ENCODE measurements at places on chromosomes 3 and 15.
A peak's percentile ranks its signal among the peaks of the same experiment; 100 is the strongest.

GRCh38 chr3:55484191-55484689 is 2.9 kb downstream of the WNT5A start:
- no peak for DNase-seq

DNA sequence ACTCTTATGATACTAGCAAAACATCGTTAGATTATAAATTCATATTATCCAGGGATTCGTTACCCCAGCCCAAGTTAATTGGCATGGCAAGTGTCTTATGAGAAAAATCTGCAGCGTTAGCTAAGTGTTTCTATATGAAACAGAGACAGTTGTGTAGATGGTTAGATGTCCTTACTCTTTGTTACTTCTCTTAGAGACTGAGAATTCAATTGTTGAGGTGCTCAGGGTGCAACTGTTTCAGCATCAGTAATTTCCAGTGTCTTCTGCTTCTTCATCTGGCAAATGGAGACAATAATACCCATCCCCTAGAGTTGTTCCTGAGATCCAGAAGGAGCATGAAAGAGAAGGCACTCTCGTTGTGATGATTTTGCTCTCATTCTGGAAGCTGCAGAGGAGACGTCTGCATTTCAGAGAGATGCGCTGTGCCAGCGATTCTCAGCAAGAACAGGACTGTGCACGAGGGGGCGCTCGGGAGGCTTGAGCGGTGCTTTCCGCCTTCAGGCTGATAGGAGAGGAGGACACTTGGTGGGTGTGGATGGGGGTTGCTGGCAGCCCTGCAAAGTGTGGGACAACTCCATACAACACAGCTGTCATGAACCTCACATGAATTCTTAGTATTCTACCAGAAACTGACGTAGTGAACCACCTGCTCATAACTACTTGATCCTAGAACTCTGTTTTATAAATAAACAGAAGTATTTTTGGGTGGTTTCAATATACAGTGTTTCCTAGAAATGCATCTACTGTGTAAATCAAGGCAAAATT is 39.7 kb upstream of the SPSB4 start:
- DNase-seq: peak; percentile 64

DNA sequence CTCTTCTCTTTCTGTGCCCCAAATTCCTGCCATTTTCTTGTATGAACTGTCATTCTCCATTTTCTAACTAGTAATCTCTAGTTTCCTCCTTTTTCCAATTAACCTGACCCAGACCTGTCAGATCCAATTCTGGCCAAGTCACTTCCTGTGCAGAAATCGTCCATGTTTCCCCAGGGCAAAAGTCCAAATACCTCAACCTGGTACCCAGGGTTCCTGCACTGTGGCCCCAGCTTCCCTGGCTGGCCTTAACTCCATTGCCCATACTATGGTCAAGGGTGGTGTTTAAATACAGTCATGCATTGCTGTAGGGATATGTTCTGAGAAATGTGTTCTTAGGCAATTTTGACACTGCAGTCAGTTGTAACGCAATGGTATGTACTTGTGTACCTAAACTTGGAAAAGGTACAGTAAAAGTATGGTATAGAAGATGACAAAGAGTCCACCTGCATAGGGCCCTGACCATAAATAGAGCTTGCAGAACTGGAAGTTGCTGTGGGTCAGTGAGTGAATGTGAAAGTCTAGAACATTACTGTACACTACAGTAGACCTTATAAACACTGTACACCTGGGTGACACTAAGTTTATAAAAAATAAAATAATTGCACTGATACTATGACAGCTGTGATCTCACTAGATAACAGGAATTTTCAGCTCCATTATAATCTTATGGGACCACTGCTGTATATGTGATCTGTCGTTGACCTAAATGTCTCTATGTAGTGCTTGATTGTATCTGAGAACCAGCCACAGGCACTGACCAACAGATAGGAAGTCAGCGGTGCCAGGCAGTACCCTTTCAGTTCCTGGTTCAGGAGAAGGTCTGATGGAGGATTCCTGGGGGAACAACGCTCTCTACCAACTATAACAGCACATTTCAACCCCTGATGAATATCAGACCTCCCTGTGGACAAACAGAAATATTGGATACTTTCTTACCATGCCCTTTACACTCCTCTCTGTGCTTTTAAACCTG is 336.1 kb upstream of the PROK2 start:
- DNase-seq: no peak

GRCh38 chr3:99468918-99469317 is 169.5 kb upstream of the COL8A1 start:
- DNase-seq: no peak

DNA sequence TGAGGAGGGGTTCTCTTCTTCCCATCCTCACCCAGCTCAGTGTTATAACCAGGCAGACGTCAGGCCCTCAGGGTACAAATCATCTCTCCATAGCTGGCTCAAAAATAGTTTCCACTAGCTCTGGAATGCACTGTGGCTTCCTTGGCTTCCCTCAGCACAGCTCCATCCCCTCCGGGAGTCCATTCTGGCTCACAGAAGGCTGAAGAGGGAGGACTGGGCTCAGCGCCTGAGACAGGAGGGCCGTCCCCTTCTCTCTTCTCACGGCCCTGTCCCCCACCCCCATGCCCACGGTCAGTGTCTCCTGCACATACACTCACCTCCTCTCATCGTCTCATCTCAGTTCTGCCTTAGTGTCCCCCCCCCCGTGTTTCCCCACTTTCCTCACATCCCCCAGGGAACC is 50.1 kb downstream of the UMPS start:
- no peak for DNase-seq

Data from GM10248 (cell line).